Activated naive CD4-positive, alpha-beta T cell treated with Interleukin-2 at 50 U/mL for 16 hours (primary cell): ENCODE measurements at places on chromosomes 7 and 10.
A peak's percentile ranks its signal among the peaks of the same experiment; 100 is the strongest.

- DNase-seq: no peak
Measured at GRCh38 chr10:740936-741431, 51.5 kb upstream of the DIP2C start.

DNA sequence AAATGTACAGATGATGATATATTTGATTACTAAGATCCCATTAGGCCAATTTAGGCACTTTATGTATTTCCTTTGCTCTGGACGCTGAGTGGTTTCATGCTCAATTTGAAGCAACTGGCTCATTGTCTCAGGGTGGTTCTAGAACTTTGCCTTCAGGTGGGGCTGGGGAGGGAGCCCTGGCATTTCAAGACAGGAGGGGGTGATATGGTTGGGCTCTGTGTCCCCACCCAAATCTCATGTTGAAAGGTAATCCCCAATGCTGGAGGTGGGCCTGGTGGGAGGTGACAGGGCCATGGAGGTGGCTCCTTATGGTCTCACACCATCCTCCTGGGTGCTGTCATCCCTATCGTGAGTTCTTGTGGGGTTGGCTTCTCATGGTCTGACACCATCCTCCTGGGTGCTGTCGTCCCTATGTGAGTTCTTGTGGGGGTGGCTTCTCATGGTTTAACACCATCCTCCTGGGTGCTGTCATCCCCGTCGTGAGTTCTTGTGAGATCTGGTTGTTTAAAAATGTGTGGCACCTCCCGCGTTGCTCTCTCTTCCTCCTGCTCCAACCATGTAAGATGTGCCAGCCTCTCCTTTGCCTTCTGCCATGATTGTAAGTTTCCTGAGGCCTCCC lies 151.5 kb upstream of the KLF6 start:
- no peak for DNase-seq

GRCh38 chr7:19928247-19928646 lies 154.8 kb upstream of the TMEM196 start:
- no peak for DNase-seq

DNA sequence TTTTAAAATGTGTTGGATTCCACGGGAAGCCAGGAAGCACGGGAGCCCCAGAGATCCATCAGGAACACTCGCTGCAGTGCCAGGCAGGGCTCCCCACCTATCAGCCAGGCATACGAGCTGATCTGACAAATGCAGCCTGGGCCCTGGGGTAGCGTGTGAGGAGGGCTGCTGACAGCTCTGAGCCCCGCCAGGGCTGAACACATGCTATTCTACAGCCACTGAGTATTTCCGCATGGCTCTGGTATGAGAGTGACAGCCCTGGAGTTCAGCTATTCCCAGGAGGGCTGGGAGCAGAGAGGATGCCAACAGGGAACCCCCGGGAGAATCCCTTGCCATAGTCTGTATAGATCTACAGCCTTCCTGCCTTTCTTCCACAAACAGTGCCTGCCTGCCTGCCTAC lies 237.3 kb upstream of the ZMIZ1 start:
- no peak for DNase-seq

DNA sequence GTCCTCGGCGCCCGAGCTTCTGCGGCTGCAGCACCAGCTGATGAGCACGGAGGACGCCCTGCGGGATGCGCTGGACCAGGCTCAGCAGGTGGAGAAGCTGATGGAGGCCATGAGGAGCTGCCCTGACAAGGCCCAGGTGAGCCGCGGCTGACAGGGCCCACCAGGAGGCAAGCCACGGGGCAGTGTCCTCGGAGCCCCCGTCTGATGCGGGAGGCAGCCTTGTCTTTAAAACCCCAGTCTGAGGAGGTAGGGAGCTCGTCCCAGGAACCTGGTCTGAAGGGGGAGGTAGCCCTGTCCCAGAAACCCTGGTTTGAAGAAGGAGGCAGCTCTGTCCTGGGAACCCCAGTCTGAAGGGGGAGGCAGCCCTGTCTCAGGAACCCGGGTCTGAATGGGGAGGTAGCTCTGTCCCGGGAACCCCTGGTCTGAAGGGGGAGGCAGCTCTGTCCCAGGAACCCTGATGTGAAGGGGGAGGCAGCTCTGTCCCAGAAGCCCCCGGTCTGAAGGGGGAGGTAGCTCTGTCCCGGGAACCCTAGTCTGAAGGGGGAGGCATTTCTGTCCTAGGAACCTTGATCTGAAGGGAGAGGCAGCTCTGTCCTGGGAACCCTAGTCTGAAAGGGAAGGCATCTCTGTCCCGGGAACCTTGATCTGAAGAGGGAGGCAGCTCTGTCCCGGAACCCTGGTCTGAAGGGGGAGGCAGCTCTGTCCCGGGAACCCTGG lies 53.1 kb upstream of the GTF2IRD1 start:
- DNase-seq: no peak

DNA sequence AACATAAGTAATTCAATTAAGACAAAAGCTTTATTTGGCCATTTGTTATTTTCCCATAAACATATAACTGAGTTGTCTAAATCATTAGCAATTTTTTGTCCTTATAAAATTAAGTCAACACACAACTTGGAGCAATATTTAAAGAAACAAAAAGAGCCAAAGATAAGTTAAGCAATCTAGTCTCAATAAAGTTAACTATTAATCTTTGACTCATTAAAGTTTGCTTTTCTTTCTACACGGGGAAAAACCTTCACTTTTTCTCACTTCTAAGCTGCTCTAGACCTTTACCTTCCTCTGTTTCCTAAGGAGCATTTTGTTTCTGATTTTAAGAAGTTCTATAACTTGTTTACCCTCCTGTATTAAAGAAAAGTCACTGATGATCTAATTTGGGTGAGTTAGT lies 867.1 kb upstream of the PHF14 start:
- DNase-seq: no peak

- no peak for DNase-seq
Measured at GRCh38 chr10:70954381-70955176, 66.2 kb upstream of the PCBD1 start.

- no peak for DNase-seq
Measured at GRCh38 chr10:104664205-104664604, 23.1 kb downstream of the SORCS3 start.

- no peak for DNase-seq
Measured at GRCh38 chr7:138919216-138919615, 62.0 kb downstream of the KIAA1549 start.

DNA sequence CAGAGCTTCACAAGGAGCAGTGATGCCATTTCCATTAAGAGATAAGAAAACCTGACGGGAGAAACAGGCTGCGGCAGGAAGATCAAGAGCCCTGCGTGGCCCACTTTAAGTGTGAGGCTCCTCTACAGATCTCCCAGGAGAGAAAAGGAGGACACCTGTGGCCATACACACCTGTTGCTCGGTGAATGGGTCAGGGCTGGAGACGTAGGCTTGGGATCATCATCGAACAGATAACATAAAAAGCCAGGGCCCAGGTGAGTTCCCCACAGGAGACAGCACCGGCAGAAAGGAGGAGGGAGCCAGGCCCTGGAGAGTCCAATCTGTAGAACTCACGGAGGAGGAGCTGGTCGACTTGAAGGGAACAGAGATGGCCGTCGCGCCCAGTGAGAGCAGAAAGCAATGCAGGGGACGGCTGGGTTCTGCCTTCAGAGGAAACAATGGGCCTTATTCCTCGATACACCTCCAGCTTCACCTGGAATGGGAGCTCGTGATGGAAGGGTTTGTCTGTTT lies 556.8 kb downstream of the DNAJB6 start:
- DNase-seq: no peak

DNA sequence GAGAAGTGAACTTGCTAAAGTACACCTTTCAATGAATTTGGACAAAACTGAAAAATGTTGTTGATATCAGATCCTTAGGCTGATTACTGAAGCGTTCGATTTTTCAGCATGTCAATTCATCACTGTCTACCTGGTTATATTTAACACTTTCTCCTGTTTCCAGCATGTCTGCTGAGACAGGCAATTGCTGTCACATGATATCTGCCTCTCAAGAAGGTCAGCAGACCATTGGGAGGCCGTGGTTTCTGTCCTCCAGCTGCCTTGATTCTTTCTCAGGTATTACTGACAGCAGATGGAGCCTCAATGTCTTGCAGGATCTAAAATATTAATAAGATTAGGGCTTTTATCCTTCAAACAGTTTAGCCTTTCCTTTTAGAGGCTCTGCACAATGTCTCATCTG lies 127.5 kb downstream of the SNX10 start:
- no peak for DNase-seq

DNA sequence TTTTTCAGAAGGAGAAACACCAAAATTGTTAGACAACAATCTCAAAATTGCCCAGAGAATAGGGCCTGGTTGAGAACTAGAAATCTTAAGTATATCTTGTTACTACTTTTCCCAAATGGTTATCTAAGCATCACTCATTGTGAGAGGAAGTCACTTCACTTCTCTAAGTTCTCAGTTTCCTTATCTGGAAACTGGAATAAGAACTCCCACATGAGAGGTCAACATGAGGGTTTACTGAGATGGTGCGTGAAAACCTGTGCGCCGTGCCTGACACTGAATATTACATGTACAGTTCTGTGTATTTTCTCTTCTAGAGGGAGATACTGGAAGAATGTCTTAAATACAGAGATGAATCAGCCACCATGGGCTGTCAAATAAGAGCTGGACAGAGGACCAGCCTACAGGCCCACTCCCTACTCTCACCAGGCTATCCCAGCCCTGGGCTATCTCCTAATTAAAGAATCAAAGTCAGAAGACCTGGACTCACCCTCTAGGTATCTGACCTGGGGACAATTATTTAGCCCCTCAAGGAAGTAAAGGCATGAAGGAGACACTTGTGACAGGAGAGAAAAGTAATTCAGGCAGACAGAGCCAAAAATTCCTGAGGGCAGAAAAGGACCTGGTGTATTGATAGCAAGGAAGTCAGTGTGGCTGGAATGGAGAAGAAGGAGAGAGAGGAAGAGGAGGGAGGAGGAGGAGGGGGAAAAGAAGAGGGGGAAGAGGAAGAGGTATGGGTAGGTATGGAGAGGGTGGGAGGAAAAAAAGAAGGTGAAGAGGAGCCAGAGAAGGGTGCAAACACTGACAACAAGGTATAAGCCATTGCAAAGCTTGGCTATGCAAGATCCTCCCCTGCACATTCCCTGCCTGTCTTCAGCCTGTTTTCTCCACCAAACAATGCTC lies 44.9 kb downstream of the CCDC71L start:
- DNase-seq: no peak

- no peak for DNase-seq
Measured at GRCh38 chr10:133099571-133099970, 11.8 kb downstream of the ADGRA1 start.

DNA sequence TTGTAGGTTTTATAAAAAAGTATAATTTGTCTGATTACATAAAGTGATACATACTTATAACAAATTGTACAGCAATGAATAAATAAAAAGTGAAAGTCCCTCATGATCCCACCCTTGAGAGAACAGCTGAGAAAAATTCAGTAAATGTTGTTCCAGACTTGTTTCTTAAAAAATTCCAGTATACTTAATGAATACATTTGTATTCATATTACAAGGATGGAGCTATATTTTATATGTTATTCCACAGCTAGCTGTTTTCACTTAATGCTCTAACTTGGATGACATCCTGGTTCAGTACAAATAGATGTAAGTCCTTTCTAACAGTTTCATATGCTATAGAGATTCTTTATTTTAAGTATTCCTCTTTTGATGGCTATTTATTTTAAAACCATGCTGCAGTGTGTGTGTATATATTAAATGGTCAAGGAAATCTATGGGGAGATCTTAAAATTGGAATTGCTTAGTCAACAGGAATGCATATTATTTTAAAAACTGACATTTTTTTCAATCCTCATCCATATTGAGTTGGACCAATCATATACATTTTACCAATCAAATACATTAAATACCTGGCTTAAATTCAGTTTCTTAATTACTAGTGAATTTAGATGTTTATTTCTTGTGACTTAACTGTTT lies 8.9 kb downstream of the STAMBPL1 start:
- no peak for DNase-seq

GRCh38 chr10:113300617-113301016 lies 252.2 kb upstream of the HABP2 start:
- DNase-seq: no peak

DNA sequence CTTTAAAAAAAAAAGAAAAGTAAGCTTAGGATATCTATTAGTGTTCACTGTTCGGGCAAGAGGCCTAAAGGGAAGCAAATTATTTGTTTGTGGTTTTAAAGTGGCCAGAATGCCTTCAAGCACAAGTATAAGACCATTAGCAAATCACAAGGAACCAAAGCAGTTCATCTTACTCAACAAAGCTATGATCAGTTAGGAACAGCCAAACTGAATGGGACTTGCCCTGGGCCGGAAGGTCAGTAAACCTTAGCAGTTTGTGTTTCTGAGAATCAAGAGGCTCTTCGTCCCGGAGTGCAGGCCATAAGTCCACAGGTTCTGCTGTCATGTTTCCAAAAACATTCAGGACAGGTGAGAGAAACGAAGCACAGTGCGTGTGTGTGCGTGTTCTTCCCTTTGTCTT lies 4.5 kb downstream of the FBXW4 start:
- DNase-seq: no peak

DNA sequence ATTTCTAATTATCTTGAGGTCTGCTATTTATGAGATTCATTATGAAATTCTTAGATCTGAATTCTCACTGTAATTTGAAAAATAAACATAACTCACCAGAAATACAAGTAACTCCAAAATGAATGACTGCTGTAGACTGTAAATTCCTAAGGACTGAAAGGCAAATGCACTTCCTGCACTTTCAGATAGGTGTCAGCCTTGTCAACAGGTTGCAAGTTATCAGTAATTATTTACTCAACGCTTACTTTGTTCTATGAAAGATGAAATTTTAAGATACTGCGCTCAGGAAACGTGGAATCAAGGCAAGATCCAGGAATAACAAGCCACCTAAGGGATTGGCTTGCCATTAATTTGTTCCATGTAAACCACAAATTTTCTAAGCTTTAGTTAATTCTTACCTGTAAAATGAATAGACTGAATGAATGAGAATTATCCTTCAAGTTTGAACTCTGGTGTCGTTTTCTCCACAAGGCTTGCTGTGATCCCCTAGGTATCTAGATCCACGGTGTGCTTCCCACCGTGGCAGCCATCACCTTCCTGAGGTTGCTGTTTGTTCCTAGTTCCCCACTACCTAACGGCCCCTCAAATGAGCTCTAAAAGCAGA lies 12.6 kb downstream of the DHX32 start:
- peak; percentile 7 for DNase-seq

DNA sequence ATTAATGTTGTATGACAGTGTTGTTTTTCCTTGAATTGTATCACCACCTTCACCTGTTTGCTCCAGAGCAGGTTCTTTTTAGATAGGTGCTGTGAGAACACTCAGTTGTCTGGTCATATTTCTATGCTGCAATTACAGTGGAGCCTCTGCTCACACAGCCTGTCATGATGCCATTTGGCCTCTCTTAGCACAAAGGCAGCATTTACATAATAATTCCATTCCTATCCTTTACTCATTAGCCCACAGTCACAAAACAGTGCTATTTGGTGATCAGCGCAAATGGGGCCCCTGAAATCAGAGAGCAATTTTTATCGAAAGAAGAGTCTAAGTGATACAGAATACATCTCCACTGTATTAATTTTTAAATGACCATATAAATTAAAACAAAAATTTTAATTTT lies 13.8 kb upstream of the DGKI start:
- no peak for DNase-seq

GRCh38 chr7:92641921-92642511 lies 51.8 kb upstream of the FAM133B start:
- peak; percentile 73 for DNase-seq
